ENCODE measurements at places on chromosomes 11 and 22. TPM values are rescaled to one million over a fixed set of nuclear protein-coding genes. Genes with fewer than 3 reads are reported as not detected.
A peak's percentile ranks its signal among the peaks of the same experiment; 100 is the strongest.

GRCh38 chr11:133968300-133968699 lies 11.5 kb upstream of the IGSF9B start:
- peak; percentile 60 for DNase-seq

DNA sequence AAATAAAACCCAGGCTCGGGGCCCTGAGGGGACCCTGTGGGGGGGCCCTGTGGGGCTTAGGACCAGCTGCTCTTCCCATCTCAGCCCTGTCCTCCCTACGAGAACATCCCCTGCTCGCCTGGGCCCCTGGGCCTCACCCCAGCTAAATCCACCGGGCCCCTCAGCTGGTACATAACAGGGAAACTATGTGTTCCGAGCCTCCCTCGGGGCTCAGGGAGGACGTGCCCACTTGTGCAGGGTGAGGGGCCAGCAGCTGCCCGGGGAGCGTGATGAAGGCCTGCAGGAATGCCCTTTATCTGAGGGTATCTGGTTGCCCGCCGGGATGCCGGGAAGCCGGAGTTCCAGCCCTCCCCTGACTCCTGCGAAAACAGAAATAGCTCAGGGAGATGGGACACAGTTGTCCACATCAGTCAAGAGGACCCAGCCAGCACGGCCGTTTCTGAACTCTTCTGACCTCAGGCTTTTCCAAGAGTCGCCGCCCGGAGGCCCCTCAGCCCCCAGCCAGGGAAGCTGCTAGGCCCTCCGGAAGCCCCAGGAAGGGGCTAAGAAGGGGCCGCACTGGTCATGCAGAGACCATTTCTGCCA lies 20.6 kb downstream of the MRPL23 start:
- DNase-seq: peak; percentile 89

DNA sequence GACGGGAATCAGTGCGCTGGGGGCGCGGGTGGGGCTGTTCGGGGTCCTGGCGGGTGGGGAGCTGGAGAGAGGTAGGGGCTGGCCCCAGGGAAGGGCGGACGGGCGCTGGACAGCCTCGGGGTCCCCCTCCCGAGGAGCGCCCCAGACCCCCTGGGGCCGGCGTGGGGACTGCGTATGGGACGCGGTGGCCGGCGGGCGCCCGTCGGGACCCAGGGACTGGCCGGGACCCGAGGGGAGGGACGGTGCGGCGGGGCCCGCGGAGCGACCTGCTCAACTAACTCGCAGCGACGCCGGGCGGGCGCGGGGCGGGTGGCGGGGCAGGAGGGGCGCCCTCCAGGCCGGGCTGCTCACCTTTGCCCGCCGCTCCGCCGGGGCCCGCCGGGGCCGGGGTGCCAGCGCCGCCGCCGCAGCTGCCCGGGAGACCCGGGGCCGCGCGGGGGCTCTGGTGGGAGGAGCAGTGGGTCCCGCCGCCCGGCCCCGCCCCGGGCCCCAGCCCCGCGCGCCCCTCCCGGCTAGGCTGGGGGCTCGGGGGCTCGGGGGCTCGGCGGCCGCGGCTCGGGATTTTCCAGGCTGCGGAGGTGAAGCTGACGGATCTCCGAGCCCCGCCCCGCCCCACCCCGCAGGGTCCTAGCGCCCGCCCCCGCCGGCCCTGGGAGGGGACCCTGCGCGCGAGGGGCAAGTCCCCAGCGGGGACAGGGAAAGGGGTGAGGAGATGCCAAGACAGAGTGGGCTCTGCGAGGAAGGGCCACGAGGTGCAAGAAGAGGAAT lies 12.3 kb downstream of the STARD10 start:
- peak; percentile 67 for DNase-seq

DNA sequence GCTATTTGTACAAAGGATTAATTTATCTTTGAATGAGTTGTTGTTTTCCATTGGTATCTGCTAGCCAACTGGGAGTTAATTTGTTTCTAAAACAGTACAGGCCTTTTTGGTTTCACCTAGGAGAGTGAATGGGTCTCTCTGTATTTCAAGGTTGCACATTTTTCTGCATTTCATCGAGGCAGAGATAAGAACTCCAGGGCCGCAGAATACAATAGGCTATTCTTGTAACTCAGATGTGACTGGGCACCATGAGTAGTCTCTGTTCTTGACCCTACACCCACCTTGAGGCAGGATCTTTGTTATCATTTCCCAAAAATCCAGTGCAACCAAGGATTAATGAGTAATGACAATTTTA lies 51.7 kb upstream of the OR9Q1 start:
- DNase-seq: no peak

- DNase-seq: peak; percentile 95
Observed at GRCh38 chr11:33899400-33900037, 7.6 kb upstream of the LMO2 start.

- DNase-seq: no peak
Observed at GRCh38 chr11:12856338-12856737, 152.8 kb upstream of the RASSF10 start.

DNA sequence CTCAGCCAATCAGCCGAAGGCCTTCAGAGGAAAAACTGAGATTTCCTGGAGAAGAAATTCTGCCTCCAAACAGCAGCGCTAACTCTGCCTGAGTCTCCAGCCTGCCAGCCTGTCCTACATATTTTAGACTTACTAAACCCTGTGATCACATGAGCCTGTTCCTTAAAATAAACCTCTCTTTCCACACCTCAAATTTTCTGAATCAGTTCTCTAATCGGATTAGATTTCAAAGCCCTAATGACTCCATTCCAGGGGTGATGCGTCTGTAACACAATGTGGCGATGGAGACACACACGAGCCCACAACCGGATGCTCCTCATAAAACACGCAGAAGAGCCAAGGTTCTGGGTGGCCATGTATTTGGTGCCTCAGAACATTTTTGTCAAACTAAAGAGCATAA lies 1371.2 kb downstream of the BRD1 start:
- DNase-seq: peak; percentile 4

- DNase-seq: no peak
Observed at GRCh38 chr22:48752451-48753380, 1075.0 kb downstream of the BRD1 start.

DNA sequence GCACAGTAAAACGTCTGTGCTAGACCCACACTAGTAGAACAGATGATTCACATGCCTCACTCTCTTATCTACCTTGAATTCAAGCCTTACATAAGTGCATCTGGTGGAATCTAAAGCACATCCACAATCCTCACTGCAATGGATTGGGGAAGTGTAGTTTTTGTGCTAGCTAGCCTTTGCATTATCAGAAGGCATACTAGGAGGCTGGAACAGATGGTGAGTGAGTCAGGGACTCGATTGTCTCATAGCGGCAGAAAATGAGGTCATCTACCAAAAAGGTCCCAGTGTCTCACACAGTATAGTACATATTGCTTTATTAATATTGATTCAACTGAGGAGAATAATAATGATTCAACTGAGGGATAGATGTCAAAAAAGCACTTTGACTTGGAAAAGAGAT lies 9.3 kb downstream of the MSANTD4 start:
- DNase-seq: peak; percentile 24

DNA sequence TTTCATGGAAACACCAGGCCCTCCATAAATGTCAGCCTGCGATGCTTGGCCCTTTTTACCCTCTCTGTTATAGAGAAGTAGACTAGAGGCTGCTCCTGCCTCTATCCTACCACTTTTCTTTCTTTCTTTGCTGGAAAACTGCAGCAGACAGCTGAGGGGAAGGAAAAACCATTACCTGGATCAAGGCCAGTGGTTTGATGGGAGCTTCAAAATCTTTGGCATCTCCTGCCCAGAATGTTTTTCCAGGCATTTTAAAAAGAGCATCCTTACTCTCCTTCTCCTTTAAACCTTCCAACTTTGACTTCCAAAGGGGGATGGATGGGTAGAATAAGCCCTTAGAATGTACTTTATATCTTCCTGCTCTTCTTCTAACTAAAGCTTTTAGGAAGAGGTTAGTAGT lies 44.9 kb downstream of the EXT2 start:
- peak; percentile 44 for DNase-seq

DNA sequence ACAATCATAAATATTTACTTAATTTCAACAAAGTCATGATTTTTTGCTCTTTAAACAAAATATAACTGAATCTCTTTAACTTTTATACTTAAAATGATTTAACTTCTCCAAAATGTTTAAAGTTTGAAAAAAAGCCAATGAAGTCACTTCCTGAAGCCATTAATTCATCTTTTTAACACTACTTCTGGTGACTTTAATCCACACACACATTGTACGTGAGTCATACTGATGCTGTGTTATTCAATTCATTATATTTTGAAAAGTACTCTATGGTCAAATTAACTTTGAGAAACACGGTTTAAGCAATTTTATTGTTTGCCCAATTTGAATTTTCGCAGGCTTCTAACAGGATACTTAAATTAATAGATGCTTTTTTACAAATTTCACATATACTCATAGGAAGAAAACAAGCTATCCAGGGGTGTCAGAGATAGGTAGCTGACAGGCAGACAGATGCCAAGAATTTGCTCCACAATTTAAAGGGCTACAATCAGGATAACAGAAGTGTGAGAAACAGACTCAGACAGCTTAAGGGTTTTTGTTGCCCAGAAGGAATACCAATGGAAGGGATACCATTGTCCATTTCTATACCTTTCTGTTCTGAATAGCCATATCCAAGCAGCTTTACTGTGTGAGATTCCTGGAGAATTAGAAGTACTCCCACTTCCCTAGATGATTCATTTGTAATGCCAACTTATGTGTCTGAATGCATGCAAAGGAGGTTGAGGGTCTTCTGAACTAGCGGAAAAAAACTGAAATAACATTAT lies 118.4 kb downstream of the RBFOX2 start:
- DNase-seq: no peak

DNA sequence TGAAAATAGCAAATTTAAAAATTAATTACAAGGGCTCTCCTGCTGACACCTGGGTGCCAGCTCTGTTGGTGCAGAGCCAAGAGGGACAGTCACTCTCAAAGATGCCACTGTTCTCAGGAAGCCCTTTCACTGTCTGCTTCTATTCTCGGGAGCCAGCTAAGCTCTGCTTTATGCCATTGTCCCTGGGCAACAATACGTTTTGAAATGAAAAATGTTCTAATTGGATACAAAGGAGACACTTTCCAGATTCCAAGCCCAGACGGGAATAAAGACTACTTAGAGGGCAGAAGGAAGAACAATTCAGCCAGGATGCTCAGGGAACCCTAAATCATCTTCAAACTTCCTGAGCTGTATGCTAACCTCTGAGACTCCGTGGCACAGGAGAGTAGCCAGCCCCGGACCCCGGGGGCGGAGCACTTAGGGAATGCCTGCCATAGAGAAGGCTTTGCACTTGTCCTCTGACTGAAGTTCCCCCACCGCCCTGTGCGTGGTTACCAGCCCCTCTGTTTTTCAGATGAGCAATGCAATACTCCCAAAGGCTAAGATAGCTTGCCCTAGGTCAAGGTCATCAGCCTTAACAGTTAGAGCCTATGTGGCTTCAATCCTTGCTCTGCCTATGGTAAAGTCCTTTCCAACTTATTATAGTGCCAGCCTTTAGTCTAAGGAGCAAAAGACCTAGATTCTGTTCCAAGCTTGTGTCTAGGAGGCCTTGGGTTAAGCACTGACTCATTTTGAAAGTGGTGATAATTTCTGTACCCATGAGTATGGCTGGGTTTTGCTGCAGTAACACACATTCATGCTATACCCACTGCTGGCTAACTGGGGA lies 150.9 kb downstream of the CACNA1I start:
- DNase-seq: no peak

DNA sequence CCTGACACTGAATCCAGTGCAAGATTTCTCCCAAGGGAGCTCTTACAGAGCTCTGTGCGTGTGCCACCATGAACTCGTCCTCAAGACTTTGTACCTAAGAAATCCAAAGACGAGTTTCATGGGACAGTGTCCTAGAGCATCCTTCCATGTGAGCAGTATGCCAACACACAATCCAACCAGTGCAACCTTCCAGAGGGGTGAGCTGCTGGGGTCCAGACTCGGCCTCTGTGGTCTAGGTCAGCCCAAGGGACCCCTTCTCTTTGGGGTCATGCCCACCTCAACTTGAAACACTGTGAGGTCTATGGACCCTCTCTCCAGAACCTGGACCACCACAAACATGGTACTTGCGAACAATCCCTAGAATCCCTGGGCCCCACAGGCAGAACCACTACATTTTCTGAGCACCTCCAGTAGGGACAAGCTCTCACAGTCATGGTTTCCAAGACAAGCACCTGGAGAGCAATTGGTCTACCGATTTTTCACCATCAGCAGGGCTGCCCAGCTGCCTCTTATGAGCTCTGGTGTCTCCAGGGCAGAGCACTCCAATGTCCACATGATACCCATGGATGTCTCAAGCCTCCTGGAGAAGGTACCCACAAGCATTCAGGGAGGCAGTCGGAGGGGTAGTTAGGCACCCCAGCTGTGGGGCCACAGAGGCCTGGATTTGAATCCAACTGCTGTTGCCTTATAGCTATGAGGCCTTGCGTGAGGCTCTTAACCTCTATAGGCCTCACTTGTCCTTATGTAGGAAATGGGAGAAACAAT lies 7.7 kb downstream of the CHST1 start:
- DNase-seq: no peak

GRCh38 chr11:76803811-76804600 lies 20.9 kb downstream of the TSKU start:
- no peak for DNase-seq

DNA sequence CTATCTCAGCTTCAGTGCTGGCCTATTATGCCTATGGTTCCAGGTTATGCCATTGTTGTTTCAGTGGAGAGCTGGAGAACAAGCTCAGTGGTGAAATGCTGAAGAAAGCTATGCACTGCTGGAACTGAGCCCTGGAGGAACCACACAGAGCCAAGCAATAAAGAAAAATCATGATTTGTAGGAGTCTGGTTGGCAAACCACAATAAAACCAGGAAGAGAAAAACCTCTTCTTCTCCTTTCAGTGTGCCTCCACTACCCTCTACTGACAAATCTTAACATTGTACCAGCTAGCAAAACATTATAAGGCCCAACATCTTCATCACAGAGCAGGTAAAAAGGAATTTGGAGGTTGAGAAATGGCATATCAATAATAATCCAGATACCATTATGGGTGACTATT lies 5.3 kb downstream of the OR51F2 start:
- no peak for DNase-seq

DNA sequence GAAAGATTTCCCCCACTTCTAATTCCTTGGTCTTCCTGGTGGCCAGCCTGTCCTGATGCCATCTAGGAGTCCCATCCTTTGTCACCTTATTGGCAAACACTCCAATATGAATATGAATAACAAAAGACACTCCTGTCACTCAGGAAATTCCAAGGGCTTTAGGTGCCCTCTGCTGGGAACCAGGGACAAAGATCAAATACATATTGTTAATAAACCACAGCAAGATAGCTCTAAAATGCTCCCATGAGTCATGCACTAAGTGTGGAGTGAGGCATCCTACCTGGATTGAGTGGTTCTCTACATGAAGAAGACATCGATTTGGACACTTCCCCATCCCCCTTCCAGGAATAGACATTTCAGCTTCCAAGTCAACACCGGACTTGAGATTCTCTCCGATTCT lies 823.6 kb downstream of the TBC1D22A start:
- no peak for DNase-seq

The LARGE2 gene
- 2.7 TPM for total RNA-seq

The C11orf91 gene
- not detected for total RNA-seq

The RFPL2 gene
- total RNA-seq: not detected

The LDHAL6A gene
- total RNA-seq: not detected

The MYEOV gene
- 1.3 TPM for total RNA-seq

The MS4A4A gene
- total RNA-seq: 2.9 TPM
